ENCODE measurements at places on chromosomes 4 and X.

GRCh38 chr4:77156912-77157858 lies at the start of gene CCNG2:
TSS of gene CCNG2 (plus strand) at chr4:77157207. CDS start at chr4:77158533, 1,326 bp downstream.
- DNase-seq: peak; percentile 53

GRCh38 chr4:173365359-173365996 lies 5.3 kb upstream of the SAP30 start:
- no peak for DNase-seq

DNA sequence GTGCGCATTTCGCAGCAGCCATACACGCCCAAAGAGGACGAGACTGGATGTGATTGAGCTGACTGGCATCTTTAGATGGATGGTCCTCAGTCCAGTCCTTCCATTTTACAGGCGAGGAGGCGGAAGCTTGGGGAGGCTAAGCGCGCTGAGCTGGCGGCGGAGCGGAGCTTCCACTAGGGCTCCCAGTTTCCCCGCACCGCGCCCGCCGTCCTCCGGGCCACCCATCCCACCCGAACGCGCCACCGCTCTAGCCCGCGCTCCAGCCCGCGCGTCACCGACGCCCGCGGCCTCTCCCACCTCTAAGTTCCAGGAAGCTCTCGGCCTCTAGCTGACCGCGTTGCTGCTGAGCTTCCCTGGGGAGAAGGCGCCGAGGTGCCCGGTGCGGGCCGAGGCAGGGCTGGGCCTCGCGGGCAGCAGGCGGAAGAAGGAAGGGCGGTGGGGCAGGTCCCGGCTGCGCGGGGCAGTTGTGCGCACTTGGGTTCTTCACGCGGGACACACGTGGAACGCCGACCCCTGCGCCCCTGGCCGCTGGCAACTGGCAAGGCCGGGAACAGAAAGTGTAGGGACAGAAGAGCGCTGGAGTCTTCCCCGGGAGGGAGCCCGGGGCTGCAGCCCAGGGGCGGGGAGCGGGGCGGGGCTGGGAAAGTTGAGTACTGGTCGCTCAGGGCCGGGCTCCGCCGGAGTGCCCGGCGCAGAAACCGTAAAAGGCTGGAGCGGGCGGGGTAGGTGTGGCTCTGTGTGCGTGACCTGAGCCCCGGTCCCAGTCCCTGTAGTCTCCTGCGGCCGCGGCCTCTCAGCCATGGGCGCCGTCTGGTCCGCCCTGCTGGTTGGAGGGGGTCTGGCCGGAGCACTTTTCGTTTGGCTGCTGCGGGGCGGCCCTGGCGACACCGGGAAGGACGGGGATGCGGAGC lies at the start of gene STBD1:
Gene STBD1 (plus strand): TSS at position 763 of the 911 bp plus-strand sequence. CDS start 37 bp downstream, at position 800.
- peak; percentile 85 for DNase-seq

DNA sequence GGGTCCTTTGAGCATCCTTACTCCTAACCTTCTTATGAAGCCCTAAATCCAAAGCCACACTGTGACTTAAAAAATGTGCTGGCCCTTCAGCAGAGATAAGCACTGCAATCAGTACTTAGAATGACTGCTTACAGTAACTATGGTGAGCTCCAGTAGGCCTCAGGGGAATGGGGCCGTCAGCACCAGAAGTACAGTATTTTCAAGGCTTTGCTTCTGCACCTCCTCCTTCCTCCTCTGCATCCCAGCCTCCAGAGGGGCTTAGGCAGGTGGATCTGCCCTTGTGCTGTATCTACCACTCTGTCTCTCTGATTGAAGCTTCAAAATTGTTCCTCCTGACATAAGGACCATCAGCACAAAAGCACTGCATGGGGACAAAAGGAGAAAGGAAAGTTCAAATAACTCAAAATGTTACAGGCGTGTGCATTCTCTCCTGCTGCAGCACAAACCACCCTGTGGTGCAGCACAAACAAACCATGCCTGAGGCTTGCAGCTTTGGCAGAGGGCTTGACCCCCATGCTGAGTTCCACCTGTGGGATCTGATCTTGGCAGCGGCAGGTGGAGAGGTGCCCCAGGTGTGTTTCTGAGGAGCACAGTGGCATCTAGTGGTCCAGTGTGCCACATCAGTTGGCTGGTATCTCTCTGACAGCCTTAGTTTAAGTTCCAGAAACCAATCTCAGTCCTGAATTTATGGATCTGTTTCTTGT lies 164.7 kb downstream of the SOWAHB start:
- no peak for DNase-seq

DNA sequence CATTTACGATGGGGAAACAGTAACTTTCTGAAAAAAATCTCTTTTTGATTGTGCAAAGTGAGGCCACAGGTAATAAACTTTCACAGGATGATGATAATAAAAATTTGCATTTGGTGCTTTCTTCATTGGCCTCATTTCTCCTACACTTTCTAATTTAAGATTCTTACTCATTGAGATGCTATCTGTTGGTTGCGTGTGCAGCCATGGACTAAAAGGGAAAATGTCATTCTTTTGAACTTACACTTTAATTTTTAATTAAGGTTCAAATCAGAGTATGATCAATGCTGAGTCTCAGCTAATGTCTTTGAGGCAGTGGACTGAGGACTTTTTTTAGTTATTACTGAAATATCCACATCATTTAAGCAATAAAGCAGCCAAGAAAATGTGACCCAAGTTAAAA lies 87.6 kb downstream of the SEL1L3 start:
- DNase-seq: no peak

Data from ascending aorta (tissue), 2 donors.